Omental fat pad (tissue), 4 donors: ENCODE measurements at places on chromosomes 11 and 22. TPM values are rescaled to one million over a fixed set of nuclear protein-coding genes. Genes with fewer than 3 reads are reported as not detected.

Gene MS4A2
- 1.3 TPM for total RNA-seq

Gene RAD9A
- 9.7 TPM for total RNA-seq

Gene OSBPL5
- total RNA-seq: 36.4 TPM

Gene VPS11
- total RNA-seq: 39.2 TPM

Gene OR52N4
- total RNA-seq: 0.72 TPM

Gene ANGPTL5
- 0.56 TPM for total RNA-seq
